ENCODE measurements at places on chromosomes 7 and 10.

- no peak for DNase-seq
Observed at GRCh38 chr10:36023939-36024338, 381.8 kb upstream of the FZD8 start.

GRCh38 chr10:35854661-35855060 is 212.6 kb upstream of the FZD8 start:
- DNase-seq = no peak

GRCh38 chr10:3900391-3900790 is 115.4 kb upstream of the KLF6 start:
- DNase-seq = no peak

- no peak for DNase-seq
Observed at GRCh38 chr7:131459256-131459655, 97.2 kb downstream of the PODXL start.

DNA sequence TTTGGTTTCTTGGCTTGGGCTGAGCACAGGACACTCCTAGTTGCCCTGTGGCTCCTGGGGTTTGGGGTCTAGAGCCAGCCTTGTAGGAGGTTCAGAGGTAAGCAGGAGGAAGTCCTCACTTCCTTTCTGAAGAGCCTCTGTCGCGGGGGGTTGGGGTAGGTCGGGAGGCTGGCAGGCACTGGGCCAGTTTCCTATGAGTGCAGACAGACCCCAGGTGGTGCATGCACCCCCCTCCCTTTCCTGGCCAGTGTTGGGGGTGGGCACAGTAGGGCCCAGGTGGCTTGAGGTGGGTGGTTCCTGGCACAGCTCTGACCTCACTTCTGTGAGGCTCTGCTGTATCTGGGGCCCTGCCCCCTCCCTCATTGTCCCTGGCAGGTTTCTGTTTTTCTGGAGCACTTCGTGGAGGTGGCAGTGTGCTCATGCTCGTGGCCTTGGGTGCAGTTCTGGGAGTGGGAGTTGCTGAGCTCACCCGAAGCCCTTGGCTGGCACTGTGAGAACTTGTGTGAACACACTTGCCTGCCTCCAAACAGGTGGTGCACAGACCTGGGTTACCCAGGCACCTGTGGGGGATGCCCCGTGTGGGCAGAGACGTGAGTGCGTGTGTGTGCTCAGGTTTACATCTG is 1.8 kb downstream of the PALD1 start:
- DNase-seq = no peak

DNA sequence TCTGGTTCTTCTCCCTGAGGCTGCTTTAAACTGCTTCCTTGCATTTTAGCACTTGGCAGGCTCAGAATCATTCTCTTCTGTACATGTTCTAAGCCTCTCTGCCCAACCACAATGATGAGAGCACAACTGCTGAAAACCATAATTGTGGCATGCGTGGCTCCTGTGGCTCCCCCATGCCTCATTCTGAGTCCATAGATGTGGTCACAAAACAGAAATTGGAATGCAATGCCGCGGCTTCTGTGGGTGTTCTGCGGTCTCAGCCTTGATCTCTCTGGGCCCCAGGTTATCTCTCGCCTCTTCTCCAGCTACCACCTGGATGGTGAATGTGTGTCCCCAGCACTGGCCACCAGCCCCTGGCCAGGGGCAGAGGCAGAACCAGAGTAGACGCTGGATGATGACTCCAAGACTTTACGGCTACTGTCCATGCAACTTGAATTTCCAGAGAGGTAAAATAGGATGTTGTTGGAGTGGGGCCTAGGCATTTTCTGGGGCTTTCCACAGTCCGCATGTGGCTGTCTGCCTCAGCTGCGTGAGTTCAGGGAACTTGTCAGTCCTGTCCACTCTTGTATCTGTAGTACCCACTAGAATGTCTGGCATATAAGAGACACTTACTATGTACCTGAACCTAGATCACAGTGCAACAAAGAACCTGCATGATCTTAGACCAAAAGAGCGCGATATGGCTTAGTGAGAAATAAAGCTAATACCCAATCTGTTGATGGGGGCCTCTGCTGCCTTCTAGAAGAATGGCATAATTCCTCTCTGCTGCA is 52.4 kb upstream of the ADRB1 start:
- DNase-seq = peak; percentile 35

DNA sequence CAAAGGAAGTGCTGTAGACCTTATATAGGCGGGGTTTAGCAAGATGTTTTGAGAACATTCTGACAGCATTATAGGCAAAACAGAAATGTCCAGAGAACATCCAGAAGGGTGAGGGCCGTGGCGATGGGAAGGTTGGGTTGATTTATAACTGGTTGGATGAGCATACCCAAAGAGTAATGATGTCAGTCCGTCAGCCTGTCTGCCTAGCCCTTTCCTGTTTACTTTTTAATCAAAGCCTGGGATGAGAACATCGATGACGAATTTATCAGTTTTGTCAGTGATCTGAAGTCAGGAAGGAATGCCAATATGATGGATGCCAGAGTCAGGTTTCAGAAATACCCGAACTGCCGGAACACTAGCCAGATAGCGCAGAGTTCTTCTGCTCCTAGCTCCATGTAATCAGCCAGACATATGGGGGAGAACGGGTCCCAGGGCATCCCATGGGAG is 33.8 kb upstream of the TRIM8 start:
- DNase-seq = no peak

GRCh38 chr7:17593819-17594419 is 295.5 kb downstream of the AHR start:
- DNase-seq = no peak

DNA sequence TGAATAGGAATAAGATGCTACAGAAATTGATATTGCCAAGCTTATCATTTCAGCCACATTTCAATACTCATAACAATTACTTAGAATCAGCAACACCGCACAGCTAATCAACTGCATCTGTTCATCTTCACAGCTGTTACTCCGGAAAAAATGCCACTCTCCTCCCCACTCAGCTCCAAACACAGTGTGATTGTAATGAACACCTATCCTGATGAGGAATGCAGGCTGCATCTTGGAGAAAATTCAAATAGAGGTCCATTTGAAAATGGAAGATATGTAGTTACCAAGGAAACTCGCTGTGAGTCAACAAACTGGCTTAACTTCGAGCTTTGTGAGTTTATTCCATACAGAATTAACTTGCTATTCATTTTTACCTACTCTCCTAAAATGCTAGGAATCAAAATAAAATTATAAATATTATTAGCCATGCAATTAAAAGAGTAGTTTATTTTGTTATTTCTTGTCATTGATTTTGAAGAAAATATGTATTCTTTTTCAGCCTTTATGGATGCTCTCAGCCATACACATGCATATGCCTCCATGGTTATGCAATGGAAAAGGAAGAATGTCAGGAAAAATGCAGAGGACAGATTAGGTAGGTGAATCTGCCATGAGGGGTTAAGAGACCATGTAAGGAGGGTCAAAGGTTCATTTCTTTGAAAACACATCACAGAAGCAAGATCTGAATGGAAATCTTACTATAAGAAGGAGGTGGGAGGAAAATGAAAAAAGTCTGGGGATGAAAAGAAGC is 267.2 kb downstream of the POM121L12 start:
- no peak for DNase-seq

GRCh38 chr7:139889186-139889871 is 60.3 kb downstream of the TBXAS1 start:
- no peak for DNase-seq

- no peak for DNase-seq
Observed at GRCh38 chr10:109741712-109742111, 181.6 kb downstream of the XPNPEP1 start.

GRCh38 chr7:43449577-43449976 is 133.3 kb upstream of the STK17A start:
- no peak for DNase-seq

- no peak for DNase-seq
Observed at GRCh38 chr10:125344573-125345171, 184.3 kb upstream of the CTBP2 start.

GRCh38 chr7:103919272-103919868 is 70.1 kb downstream of the RELN start:
- no peak for DNase-seq

DNA sequence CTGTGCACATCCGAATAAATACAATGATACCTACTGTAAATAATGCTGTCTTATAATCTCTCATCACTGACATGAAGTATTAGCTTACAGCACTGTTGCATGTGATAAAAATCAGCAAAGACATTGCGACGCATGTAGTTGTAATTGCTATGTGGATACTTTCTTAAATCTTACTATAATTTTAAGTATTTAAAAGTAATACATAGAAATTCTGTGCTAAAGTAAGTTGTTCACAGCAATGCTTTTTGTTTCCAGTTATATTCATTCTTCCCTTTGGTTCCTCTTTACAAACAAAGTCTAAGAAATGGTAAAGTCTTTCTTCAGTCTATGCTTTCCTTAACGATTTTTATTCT is 113.7 kb upstream of the DGKB start:
- no peak for DNase-seq

DNA sequence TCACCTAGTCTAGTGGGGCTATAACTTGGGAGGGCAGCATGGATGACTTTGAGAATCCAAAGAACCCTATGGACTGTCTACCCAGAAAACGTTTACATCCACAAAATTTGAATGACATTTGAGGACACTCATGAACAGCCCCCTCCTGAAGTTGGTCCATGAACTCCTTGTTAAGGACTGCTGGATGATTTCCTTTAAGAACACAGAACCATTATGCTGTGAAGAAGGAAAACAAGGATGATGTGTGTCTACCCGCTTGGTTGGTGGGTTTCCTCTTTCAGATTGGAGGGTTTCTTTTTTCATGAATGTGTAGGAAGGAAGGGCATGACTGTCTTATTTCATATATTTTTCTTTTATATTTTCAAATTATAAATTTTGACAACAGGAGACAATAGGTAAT is 58.3 kb downstream of the ARID5B start:
- no peak for DNase-seq

DNA sequence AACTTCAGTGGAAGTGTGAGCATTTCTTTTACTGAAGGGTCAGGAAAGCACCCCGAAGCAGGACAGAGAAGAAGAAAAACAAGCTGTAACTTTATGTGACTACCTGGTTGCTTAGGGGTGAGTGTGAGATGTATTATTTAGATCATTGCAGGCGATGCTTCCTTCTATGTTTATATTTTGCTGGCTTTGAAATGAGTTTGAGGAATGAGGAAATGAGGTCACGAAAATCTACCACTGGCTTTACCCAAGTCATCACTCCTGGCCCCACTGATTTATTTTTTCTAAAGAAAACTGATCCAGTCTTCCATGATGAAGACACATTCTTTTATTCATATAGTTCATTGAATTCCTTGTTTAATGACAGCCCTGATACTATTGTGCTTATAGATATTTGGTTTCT is 716.6 kb upstream of the FZD8 start:
- DNase-seq = no peak

DNA sequence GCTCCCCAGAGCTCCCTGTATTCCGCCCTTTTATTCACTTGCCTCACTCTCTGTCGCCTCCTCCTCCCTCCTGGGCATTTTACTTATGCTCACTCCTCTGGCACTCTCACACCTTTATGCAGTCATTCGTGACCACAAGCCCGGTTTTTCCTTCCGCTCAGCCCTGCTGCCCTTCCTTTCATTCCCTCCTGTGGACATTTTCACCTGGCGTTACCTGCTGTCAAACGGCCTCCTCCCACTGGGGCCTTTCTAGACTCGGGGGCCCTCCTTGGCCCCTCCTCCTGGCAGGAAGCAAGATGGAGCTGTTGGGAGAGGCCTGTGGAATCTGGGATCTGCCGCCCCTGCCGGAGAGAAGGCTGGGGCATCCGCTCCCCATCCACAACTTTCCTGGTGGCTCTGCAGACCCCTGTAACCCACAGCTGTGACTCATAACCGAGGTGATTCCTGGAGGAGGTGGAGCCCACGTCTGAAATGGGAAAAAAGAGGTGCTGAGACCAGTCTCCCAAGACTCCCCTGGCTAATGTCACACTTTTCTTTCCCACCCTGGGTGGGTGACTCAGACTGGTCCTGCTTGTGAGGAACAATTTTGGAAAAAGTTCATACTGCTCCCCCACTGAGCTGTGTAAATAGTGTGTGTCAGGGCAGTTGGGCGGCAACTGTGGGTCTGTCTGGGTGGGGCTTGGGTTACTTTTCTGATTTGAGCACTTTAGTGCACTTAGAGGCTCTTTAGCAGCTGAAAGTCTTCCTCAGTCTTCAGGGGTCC is 1.2 kb downstream of the VCL start:
- no peak for DNase-seq

- no peak for DNase-seq
Observed at GRCh38 chr7:120998996-120999565, 10.6 kb downstream of the CPED1 start.

DNA sequence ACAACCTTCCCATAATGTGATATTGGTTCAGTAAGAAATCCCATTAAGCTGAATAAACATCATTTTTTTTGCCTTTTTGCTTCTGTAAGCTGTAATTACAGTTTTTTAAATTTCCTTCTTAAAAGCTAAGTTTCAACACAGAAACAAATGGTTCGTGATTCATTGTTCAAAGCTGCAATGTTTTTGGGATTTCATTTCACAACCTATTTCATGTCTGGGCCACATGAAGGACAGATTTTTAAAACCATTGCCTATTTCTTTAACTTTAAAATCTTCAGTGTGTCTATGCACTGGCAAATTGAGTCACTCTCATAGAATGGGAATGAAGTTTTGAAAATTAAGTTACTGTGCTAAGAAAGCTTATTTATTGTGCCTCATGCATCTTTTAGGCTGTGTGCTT is 66.9 kb downstream of the TFPI2 start:
- DNase-seq = no peak

GRCh38 chr10:97590748-97591495 is 1.4 kb downstream of the C10orf62 start:
- no peak for DNase-seq

DNA sequence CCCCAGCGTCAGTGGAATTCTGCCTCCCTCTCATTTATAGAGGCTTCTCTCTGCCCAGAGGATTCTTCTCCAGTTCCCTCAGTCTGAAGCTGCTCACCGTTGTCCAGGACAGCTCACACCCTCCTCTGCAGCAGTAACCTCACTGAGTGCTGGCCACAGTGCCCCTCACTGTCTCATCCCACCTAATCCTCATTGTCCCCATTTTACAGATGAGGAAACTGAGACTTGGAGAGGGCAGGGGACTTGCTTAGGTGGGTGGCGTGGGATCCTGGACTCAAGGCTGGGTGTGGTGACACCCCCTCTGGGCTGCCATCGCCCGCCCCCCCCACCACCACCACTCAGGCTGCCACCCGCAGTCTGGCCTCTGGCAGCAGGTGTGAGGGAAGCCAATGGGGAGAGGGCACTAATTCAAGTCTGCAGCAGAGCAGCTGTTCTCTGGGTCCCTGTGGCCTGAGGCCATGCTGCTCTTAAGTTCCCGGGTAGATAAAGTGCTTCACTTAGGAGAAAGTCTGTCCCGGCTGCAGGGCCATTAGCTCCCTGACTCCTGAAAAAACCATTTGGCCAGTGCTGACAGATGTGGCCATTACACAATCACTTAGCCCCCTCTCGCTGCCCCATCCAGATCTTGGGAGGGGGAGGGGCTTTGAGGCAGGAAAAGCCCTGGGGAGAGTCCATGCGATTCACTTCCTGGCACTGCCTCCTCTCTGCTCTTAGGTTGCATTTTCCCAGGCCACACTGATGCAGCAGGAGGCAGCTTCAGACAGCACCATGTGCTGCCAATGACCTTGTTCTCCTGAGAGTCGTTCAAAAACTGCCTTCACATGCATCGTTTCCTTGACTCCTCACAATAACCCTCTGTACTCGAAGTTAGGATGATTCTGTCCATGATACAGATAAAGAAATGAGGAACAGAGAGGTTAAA is 36.3 kb downstream of the DRGX start:
- DNase-seq = no peak

GRCh38 chr10:101014230-101014884 is 14.7 kb downstream of the LZTS2 start:
- DNase-seq = peak; percentile 69

Measured in activated T-cell treated with anti-CD3 and anti-CD28 coated beads for 48 hours (primary cell).